ENCODE measurements at places on chromosomes 3 and 15.
A peak's percentile ranks its signal among the peaks of the same experiment; 100 is the strongest.

DNA sequence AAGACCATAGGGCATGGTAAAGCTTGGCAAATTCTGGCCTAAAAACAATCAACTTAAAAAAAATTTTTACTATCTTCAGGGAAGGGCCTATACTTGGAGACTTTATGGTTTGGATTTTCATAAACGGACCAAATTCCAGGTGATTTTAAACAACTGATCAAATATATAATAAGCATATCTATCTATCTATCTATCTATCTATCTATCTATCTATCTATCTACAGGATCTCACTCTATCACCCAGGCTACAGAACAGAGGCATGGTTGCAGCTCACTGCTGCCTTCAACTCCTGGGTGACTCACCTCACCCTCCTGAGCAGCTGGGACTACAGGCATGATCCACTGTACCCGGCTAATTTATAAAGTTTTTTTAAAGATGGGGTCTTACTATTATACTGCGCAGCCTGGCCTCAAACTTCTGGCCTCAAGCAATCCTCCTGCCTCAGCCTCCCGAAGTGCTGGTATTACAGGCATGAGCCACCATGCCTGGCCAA lies 6.7 kb downstream of the SPPL2A start:
- no peak for DNase-seq

DNA sequence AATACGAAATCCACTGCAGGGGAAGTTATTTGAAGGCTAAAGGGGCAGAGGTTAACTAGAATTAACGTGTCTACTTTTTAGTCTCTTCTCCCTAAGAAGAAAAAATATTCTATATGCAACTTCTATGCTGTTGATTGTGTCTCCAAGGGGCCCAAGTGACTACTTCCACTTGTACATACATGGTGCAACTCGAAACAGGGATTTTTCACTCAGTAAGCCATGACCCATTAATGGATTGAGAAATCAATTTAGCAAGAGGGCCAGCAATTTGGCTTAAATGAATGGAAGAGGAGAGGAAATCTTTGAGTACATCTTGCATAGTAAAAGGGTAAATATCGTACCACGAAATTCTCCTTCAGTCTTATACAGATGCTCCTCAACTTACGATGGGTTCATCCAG lies 151.1 kb upstream of the HES1 start:
- no peak for DNase-seq

- DNase-seq, result no peak
Observed at GRCh38 chr15:50227076-50227475, 38.5 kb downstream of the HDC start.

DNA sequence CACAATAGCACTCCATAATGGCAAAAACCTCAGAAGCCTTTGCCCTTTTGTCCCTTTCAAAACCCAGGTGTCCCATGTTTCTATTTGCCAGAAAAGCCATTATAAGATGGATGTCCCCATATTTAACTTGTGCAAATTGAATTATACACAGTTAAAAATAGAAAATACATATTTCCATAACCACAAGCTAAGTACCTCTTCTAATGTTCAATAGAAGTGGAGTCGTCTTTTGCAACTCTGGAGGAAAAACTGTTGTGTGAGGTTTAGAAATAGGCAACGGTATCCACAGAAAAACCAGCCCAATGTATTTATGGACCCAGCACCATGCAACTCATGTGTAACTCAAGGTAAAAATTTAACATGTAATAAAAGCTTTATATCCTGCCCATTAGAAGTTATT lies 83.6 kb upstream of the STRIT1 start:
- DNase-seq, result no peak

- peak; percentile 13 for DNase-seq
Observed at GRCh38 chr15:31372635-31373091, 46.0 kb downstream of the KLF13 start.

GRCh38 chr3:97495896-97496295 lies 268.7 kb upstream of the ARL6 start:
- DNase-seq, result no peak

GRCh38 chr3:19931180-19931692 lies 2.8 kb downstream of the EFHB start:
- no peak for DNase-seq

- DNase-seq, result no peak
Observed at GRCh38 chr15:90641581-90642463, 75.3 kb upstream of the BLM start.

DNA sequence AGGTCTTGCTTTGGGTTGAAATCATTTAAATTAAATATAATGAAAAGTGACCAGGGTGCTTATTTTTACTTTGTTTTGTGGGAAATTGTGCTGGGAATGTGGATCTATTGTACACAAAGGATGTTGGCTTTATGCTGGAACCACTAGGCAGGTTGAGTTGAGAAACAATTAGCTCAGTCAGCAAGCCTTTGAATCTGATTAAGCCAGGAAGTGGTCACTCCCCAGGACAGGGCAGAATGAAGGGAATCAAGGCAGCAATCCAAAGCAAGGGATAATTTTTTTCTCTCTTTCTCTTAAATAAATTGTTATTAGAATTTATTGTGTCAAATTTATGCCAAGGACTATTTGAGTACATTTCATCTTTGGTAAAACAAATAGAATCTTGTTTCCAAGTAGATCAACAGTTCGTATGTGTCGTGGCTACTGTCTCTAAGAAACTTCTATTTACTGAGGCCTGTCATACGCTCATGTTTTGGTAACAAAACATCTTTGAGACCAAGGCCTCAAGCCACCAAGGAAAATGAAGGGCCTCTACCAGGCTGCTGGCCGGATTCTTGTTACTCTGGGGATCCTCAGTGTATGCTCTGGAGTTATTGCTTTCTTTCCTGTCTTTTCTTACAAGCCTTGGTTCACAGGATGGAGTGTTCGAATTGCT lies at the start of gene TMEM212:
TMEM212 (plus strand) TSS at position 486 of the 655 bp plus-strand sequence; CDS start at position 521, 35 bp downstream.
- no peak for DNase-seq

DNA sequence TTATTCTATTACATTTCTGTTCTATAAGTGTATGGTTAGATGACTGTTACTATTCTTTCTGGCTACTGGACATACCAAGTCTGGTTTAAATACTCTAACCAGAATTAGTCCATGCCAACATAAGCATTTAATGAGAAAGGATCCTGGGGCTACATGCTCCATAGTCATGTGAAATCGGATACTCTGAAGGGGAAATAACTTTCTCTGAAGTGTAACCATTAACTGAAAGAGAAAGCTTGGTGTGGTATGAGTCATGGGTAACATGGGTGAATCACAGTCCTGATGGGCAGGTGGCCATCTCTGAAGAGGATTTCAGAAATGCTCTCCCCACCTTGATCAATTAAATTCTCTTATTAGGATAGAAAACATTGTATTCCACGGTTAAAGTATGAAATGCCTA lies 69.4 kb downstream of the FHIT start:
- DNase-seq, result no peak

GRCh38 chr3:62225051-62225450 lies 148.3 kb downstream of the FEZF2 start:
- DNase-seq, result no peak

DNA sequence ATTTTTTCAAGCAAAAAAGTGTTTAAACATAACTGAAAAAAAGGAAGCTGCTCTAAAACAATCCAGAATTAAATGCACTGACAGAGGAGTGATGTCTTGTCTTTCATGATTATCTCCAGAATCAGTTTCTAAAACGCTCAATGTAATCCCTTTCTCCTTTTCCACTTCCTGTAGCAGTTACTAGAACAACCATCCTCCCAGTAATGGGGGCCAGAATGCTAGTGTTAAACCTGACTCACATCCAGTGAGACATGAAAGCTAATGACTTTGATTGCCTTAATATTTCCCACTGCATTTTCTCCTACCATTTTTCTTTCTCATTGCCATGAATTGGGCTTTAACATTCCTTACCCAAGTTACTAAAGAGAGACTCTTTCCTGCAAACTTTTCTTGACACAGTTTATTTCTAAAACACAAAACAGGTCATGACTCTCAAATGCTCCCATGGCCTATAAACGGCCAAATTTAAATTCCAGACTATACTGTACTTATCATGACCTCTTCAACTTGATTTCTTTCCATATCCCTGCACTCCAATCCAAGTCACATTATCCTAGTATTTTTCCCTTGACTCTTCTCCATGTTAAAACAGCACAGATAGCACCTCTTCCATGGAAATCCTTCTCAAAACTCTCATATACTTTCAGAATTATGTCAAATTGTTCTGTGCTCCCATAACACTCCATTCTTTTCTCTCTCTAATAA lies 341.4 kb downstream of the NAALADL2 start:
- no peak for DNase-seq

DNA sequence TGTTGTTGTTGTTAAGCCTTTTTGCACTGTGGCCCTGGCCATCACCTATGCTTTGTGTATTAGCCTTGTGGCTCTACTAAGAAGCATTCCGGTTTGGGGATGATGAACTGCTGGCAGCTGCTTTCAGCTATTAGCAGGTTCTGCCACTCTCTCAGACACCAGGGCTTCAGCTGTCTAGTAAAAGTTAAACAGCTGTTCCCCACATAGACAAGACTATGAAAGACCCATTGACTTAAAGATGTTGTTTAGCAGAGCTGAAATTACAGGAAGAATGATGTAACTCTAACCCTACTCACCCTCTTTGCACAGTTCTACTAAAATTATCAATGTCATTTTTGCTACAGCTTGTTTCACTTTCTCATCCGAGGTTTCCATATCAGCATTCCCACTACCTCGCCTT lies 131.2 kb upstream of the CGNL1 start:
- DNase-seq, result peak; percentile 85

DNA sequence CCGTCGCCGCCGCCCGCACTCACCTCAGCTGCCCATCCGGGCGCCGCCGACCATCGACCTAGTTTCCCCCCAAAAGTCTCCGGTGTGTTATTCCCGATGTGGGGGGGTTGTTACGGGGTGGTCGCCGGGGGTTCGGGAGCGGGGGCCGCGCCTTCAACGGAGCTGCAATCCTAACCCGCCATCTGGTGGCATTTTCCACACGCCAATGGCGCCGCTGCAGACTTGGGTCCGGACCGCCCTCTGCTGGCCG lies at the start of gene STAG1:
STAG1 (minus strand) TSS at position 207 of the 250 bp plus-strand sequence. CDS start 121,480 bp downstream, outside the sequence.
- DNase-seq, result no peak

DNA sequence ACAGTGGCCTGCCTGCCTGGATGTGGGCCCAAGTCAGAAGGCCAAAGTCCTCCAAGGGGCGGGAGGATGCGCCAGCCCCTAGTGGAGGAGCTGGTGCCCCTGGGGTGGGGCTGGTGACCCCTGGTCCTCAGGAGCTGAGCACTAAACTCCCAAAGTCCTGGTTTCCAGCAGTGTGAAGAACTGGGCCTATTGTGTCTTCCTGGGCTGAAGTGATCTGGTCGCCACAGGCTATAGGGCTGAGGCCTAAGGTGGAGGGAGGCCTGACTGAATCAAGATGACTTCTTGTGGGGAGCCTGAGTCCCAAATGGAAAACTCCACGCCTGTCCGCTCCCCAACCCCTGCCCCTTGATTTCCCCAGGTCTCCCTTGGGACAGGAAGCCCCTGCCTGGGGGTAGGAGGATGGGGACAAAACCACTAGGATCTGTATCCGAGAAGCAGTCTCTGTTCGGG lies 753 bp upstream of the FES start:
- DNase-seq, result no peak

GRCh38 chr15:80997692-80998091 lies 3.0 kb upstream of the TLNRD1 start:
- no peak for DNase-seq

- no peak for DNase-seq
Observed at GRCh38 chr3:134839990-134840389, 44.9 kb downstream of the EPHB1 start.

GRCh38 chr15:70528270-70528706 lies 235.1 kb downstream of the UACA start:
- no peak for DNase-seq

GRCh38 chr3:39542588-39542988 lies 75.1 kb downstream of the MOBP start:
- no peak for DNase-seq

DNA sequence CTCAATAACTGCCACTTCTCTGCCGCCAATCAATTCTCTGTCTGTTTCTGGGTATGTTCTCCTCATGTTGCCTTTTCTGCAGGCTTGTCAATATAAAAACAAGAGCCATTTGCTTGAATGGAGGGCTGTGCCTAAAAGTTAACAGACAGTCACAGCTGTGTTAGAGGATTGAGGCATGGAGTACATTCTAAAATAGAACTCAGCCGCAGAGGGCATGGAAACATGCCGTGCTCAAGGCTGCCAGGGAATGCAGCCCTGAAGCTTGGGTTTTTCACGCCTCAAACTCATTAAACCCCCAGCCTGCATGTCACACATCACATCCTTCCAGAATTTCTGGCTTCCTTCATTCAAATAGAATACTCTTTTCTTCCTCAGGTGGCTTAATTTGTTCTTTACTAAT lies 166.6 kb downstream of the TPRG1 start:
- no peak for DNase-seq

DNA sequence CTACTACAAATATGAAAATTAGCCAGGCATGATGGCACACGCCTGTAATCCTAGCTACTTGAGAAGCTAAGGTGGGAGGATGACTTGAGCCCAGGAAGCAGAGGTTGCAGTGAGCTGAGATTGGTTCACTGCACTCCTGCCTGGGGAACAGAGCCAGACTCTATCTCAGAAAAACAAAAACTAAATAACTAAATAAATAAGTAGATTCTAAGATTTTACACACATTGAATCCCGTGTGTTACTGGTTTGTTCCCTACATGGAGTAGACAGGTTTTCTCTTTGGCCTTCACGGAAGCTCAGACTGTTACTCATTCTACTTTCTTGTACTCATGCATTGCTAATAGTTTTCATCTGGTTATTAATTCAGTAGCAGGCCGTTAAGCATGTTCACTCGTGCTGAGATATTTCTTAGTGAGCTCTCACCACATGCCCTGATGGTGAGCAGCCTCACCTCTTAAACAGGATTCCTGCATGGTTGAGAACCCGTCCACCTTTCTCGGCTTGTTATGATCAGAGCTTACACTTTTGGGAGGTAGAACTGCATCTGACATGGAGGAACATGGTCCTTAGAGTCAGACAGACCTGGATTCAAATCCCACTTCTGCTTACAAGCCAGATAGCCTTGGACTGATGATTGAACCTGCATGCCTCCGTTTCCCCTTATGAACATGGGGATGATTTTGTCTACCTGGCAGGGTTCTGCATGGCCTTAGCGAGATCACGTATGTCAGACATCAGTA lies 49.1 kb downstream of the CMTM7 start:
- peak; percentile 20 for DNase-seq

GRCh38 chr3:64031540-64032508 lies 8.5 kb upstream of the PSMD6 start:
- no peak for DNase-seq

- no peak for DNase-seq
Observed at GRCh38 chr3:112048911-112049310, 14.4 kb downstream of the TMPRSS7 start.

DNA sequence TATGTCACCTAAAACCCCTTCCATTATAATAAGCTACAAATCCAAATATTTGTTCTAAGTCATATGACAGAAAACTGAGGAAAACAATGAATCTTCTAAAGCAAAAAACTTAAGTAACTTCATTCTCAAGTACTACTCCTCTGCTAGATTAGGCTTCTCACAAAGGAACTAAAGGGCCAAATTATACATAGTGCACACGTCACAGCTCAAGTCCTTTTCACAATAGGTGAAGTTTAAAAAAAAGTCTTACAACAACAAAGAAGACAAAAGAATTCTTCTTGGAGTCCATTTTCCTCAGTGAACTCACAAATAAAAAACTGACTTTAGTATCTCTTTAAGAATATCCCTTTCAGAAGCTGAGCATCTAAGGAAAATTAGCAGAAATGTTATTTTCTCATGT lies 479.9 kb downstream of the MAGI1 start:
- DNase-seq, result no peak

- DNase-seq, result peak; percentile 77
Observed at GRCh38 chr3:8767667-8768363, 1.6 kb downstream of the OXTR start.
